Trophoblast cell (in vitro differentiated cells and primary cell): ENCODE measurements at places on chromosomes 2 and 18.

DNA sequence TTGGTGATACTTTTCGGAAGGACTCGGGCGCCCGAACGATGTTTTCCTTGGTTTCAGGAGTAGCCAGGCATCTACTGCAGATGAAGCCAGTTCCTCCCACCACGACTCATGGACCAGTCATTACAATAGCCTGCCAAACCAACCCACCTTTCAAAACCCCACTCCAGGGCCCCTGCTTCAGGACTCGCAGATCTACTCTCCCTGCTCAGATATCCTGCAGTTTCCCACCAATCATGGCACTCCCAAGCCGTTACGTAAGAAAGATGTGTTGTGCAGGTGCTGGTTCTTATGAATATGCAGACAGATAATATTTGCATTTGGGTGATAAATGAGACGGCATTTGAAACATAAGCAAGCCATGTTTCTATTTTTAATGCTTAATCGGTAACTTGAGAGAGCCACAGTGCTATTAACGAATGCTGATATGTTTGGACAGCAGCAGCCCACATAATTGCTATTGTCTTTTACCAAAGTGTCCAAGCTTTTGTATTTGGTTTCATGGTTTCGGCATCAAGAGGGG, 3.5 kb upstream of the CYS1 start:
- DNase-seq, result no peak

- peak; percentile 83 for DNase-seq
These were observed 117.9 kb upstream of the PPP1CB start for GRCh38 chr2:28633746-28634145.

DNA sequence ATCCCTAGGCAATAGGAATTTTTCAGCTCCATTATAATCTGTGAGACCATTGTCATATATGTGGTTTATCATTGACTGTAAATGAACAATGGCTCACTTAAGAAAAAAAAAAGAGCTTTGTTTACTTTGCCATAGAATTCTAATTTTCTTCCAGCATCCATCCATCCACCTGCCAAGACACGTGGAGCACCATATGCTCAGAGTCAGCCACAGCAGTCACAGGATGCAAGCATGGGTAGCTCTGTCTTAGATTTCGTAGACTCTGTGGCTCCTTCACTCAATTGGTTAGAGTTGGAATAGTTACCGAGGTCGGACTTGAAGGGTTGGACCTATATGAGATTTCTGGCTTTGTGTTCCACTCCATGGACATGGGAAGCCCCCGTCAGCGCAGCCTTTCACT, 75.6 kb downstream of the COA5 start:
- no peak for DNase-seq

GRCh38 chr18:80029690-80030089, 4.5 kb upstream of the RBFA start:
- DNase-seq, result no peak

- no peak for DNase-seq
These were observed 67.6 kb downstream of the OLA1 start for GRCh38 chr2:174180726-174181236.

GRCh38 chr2:241801611-241802420, 7.2 kb upstream of the NEU4 start:
- no peak for DNase-seq

DNA sequence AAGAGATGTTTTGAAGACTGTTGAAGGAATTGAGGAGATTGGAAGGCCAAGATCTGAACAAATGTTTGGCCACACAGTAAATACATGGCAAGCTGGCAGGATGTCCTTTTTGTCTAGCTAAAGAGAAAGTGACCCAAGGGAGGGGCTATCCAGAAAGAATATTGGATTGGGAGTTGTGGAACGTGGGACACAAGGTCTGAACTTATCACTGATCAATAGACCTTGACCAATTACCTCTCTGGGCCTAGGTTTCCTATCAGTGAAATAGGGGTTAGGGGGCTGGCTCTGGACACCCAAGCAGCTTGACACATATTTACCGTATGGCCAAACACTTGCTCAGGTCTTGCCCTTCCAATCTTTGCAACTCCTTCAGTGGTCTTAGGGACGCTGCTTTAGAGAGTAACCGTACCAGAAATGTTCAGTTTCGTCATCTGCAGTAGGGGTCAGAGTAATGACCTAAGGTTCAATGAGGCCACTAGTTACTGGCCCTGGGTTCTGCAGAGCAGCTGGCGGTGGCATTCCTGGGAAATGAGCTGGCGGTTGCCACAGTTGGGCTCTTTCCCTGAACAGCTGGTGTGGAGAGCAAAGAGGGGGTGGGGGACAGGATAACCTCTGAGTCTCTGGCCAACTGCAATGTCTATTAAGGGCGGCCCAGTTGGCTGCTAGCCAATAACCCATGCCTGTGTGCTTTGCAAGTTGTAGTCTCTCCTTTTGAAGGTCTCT, 70.1 kb upstream of the STPG4 start:
- peak; percentile 85 for DNase-seq

DNA sequence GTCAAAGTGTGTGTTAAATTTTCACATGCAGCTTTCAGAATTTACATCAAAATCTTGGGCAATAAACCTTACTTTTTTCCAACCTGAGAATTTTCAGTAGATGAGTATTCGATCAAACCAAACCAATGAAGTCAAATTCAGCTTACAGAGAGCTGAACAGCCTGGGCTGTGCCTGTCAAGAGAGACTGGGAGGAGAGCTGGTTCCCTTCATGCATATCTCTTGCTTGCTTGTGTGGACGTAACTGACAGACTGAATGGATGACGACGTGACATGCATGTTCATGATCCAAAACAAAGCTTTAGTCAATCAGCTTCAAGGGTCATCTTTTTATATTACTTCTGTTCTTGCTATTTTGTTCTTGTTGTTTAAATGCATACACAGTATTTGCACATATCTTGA, 145.2 kb downstream of the GALNT3 start:
- DNase-seq, result no peak

DNA sequence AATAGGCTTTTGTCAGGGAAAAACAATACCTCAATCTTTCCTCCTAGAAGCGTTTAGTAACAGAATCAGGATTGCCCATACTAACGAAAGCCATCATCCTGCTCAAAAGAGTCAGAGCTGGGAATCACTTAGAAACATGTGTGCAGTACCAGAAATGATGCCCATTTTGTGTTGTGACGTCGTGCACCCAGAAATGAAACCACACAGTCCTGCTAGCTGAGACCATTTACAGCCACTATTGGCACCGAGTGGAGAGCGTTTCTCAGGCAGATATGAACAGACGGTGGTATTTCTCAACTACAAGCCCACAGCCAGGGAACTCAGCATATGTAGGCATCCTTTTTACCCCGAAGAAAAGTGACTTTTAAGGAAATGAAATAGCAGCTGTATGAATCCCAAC, 284.3 kb upstream of the LRATD1 start:
- DNase-seq, result no peak

- DNase-seq, result peak; percentile 91
These were observed 813 bp upstream of the MEIS1 start for GRCh38 chr2:66433945-66434678.

- DNase-seq, result no peak
These were observed 192.8 kb downstream of the MTX2 start for GRCh38 chr2:176461809-176462670.

GRCh38 chr2:222568865-222569264, 87.0 kb downstream of the FARSB start:
- no peak for DNase-seq

GRCh38 chr2:232441147-232441651, 14.8 kb upstream of the ALPI start:
- DNase-seq, result no peak

DNA sequence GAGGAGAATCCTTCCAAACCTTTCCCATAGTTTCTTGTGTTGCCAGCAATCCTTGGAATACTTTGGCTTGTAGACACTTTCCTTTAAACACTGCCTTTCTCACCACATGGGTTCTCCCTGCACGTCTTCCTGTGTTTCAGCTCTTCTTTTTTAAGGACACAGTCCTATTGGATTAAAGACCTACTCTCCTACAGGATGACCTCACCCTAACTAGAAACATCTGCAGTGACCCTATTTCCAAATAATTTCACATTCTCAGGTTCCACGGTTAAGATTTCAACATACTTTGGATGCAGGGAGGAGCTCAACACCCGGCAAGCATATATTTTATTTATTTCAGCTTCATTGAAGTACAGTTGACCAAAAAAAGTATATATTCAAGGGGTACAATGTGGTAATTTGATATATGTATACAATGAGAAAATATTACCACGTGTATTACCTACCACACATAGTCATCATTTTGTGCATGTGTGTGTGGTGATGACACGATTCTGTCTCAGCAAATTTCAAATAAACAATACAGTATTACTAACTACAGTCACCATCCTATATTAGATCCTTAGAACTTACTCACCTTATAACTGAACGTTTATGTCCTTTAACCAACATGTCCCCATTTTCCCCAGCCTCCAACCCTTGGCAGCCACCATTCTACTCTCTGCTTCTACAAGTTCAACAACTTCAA, 745.0 kb downstream of the CBLN2 start:
- DNase-seq, result no peak

GRCh38 chr18:8602557-8602956, 6.7 kb upstream of the RAB12 start:
- DNase-seq, result no peak

- no peak for DNase-seq
These were observed 72.7 kb downstream of the MAP2 start for GRCh38 chr2:209496586-209496982.

GRCh38 chr2:158903711-158904405, 64.6 kb upstream of the TANC1 start:
- no peak for DNase-seq

GRCh38 chr2:152407204-152407721, 72.3 kb downstream of the FMNL2 start:
- DNase-seq, result peak; percentile 46

- DNase-seq, result no peak
These were observed 561.1 kb downstream of the CNTNAP5 start for GRCh38 chr2:124586210-124586609.

DNA sequence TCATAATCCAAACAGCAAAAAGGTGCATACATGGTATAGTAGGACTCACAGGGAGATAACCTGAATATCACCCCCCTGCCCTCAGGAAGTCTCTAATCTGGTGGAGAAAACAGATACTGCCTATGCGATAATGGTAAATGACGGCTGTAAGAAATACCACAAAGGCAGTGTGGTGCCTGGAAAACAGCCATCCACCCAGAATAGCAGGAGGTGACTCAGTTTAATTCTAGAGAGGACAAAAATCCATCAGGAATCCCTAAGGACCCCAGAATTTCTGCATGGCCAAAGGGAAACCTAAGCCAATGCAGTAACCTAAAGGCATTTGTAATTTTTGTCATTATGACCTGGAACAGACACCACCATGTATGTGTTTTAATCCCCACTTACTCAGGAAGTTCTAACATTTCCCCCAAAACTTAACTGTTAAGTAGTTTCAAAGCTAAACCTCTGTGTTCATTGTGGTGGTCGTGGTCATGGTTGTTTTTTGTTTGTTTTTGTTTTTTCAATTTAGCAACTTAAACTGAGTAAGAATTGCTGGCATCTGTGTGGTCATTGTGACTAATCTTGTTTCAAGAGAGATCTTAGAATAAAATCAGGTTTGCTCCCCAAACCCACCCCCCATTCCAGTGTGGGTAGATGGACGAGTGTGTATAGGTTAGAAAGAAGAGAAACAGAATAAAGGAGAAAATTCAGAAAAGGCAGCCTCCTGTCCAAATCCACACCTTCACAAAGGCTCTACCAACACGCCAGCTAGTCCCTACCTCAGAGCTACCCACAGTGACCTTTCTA, 121.5 kb upstream of the CDCA7 start:
- no peak for DNase-seq

DNA sequence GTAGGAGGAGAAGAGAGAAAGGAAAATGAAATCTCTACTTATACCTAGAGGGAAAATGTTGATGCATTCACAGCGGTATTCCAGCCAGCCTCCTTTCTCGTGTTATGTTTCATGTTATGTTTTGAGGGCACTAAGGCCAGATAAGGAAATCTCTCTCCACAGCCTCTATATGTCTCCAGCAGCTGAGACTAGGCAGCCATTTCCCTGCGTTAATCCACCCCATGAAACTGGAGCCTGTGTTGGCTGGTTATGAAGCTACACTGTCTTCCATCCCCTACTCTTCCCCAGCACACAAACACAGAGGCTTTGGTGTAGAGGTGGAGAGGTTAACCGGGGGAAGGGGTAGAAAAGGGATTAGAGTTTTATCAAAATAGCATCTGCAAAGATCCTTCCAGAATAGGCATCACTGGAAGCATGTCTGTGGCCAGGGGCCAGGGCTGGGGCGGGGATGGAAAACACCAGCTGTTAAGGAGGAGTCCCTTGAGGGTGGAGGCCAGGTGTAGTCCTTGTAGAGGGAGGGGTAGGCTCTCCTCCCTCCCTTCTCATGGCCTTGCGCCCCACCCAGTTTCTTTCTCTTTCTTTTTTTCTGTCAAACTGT, 100.9 kb upstream of the TNP1 start:
- DNase-seq, result no peak

DNA sequence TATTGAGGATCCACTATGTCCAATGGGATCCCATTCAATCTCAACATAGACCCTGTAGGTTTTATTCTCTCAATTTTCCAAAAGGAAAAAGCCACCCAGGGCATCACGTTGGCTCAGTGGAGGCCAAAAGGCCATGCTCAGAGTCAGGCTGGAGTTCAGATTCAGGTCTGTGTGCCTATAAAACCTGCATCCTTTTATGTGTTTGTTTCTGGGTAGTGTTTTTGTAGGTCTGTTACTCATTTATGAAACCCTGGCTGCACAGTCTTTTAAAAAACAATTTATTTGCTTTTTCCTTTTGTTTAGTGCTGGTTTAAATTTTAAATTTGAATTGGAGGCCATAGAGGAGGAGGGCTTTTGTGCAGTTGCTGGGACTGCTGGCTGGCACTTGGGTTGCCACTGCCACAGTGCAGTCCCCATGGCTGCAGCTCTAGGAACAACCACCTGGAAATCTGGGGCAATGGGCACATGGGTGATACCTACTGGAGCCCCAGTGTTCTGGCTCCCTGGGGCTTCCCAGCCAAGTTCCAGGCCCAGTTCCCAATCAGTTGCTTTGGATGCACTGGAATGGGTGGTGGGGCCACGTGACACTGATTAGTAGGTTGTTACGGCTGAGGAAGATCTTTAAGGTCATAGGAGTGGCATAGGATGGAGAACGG, 31.3 kb downstream of the IL1R2 start:
- DNase-seq, result no peak

- peak; percentile 44 for DNase-seq
These were observed 70.3 kb downstream of the ANTXR1 start for GRCh38 chr2:69083235-69083748.

DNA sequence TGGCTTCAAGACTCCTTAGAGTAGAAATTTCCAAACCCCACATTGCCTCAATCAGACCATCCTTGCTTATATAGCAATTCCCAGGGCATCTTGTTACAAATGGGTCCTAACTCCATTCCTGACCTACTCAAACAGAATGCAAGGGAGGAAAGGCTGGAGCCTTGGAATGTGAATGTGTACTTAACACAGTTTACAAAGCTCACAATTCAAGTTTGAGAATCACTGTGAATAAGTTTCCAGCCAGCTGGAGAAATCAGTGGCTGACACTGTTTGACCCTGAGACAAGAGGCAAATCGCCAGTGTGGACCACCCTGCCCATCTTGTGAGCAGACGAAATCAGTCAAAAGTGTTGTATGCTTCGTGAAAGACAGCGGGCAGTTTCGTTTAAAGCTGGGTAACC, 65.5 kb downstream of the SOWAHC start:
- no peak for DNase-seq
